ENCODE measurements at places on chromosomes 5 and 9. TPM values are rescaled to one million over a fixed set of nuclear protein-coding genes. Genes with fewer than 3 reads are reported as not detected.

GRCh38 chr5:133945568-133945967 lies 22.9 kb downstream of the C5orf15 start:
- DNase-seq, result no peak

- no peak for DNase-seq
Measured at GRCh38 chr5:56229111-56229510, 4.0 kb downstream of the ANKRD55 start.

Gene STC2
- total RNA-seq, result 0.26 TPM

- no peak for DNase-seq
Measured at GRCh38 chr5:166709691-166710090, 1581.8 kb upstream of the WWC1 start.

DNA sequence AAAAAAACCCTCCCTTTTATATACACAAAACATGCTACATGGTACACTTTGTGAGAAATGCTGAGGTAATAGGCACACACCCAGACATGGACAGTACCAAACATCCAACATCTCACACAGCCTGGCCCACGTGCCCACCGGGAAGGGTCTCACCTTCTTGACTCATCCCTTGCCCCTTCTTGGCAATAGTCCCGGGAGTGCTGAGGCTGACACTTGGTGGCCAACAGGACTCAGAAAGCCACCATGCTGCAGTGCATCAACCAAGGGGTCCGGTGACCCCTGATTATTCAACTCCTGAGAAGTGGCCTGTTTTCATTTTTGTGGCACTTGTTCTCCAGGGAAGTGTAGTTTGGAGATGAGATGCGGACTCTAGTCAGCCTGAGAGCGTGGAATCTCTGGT lies 35.0 kb downstream of the ANGPTL2 start:
- no peak for DNase-seq

DNA sequence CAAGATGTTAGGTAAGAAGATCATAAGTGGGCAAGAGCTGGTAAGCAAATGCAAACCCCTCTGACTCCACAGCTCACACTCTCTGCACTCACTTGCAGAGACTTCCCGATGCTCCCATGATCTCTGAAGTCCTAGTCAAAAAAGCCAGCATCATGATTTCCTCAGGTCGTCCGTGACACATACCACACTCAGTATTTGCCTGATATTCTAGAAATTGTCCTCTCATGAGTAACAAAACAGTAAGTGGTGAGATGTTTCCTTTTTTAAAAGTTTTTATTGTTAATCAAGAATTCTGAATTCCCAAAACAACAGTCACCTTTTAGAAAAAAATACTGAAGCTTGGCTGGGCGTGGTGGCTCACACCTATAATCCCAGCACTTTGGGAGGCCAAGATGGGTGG lies 194.6 kb downstream of the DENND1A start:
- no peak for DNase-seq

Gene HTR4
- total RNA-seq, result 15.0 TPM

GRCh38 chr9:127035423-127035822 lies 87.0 kb downstream of the ANGPTL2 start:
- DNase-seq, result peak; percentile 28

GRCh38 chr5:64595031-64595855 lies 89.4 kb downstream of the RGS7BP start:
- DNase-seq, result no peak

Gene FBXO10
- total RNA-seq, result 15.9 TPM

DNA sequence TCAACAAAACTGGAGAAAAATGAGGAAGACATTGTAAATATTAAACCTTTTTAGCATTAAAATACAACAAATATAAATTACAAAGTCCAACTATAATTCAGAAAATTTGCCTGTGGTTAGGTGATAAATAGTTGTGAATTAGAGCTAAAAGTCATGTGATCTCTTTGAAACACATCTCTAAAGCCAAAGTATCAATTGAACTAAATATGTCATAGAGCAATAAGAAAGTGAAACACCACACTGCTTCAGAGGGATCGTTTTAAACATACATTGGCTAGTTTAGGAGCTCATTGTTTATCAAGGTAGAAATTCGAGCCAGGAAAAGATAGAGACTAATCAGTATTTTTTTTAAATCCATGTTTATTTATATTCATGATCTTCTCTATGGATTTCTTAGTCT lies 606.3 kb upstream of the ITGA1 start:
- DNase-seq, result no peak

Gene PTGDS
- total RNA-seq, result 2.5 TPM

- DNase-seq, result no peak
Measured at GRCh38 chr5:31144364-31144763, 49.1 kb upstream of the CDH6 start.

DNA sequence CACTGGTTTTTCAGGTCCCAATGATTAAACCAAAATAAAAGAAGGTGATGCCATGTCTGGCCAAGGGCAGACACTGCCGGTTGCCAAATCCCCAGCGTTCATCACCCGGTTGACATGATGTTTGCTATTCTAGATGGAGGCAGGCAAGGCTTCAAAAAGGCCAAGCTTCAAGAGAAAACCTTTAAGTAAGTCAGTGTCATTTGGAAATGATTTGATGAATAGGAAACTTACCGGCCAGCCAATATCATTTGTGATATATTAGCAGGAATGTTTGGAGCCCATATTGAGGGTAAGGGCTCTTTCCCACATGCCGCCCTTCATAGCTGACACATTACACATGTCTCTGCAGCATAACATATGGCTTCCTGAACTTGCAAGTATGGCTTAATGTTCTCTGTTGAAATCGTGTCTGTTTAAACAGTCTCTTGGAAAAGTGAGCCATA lies 89.5 kb upstream of the TTC23L start:
- no peak for DNase-seq

DNA sequence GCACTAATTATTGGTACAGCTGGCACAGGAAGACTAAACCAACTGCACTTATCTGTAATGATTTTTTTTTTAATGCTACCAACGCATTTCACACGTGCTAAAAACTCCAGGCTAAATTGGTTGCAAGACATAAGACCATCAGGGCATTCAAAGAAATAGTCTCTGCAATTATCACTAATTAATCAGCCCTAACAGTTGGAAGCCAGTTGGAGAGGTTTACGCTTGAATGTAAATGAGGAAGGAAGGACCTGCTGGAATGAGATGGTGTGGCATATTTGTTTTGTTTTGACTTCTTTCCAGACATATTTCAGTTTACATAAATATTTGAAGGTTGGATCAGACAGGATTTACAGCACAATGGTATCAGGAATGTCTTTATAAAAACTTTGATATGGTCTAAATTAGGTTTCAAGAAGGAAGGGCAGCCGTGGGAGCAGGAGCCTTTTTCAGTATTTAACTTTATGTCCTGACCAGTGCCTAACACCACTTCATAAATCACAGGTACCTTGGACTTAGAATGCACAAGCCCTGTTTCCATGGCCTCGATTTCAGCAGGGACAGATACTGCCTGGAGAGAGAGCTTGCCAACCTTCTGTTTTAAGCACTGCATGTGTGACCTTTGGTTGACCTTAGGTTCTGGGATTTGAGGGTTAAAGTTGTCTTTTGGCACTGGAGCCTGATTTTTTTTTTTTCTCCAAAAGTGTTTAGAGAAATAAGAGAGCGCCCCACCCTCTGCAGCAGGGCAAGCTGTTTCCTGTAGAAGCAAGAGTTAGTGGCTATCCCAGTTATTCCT lies 199.8 kb upstream of the MAP3K1 start:
- no peak for DNase-seq

Gene N4BP3
- total RNA-seq, result 0.82 TPM

Gene VAV2
- 29.4 TPM for total RNA-seq

- no peak for DNase-seq
Measured at GRCh38 chr5:10423022-10423421, 18.7 kb upstream of the ROPN1L start.

GRCh38 chr5:6792376-6792775 lies 79.1 kb downstream of the TENT4A start:
- DNase-seq, result no peak

- no peak for DNase-seq
Measured at GRCh38 chr5:175591293-175591692, 66.6 kb upstream of the HRH2 start.

- DNase-seq, result no peak
Measured at GRCh38 chr5:141485321-141486055, 658 bp downstream of the PCDHGC4 start.

DNA sequence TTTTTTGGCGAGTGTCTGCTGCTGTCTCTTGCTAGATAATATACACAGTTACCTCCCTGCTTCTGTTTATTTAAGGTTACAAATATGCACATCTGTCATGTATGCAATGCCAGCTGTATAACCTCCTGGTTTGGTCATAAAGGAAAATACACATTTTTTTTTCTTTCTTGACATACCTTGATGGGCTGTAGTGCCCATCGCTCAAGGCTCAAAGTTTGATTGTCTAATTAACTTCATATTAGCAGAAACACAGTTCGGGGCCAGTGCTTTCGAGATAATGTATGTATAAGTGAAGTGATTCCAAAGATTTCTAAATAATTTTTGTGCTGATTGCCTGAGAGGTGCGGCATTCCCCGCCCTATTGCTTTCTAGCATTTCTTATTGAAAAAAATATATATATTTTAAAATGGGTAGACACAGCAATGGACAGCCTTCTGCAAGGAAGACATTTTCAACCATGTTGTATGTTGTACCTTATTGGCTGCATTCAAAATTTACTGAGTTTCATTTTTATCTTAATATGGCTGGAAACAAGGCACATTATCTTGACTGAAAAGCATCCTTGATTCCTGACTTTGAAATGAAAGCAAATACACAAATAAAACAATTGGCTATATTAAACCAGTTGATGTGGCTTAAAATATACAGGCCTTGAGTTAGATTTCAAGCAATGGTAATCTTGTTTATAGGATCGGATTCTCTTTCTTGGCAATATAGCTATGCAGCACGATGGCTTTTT lies 206.2 kb downstream of the MEF2C start:
- no peak for DNase-seq
